Activated CD8-positive, alpha-beta T cell treated with anti-CD3 and anti-CD28 coated beads for 36 hours (primary cell): ENCODE measurements at places on chromosomes 3 and 15. TPM values are rescaled to one million over a fixed set of nuclear protein-coding genes. Genes with fewer than 3 reads are reported as not detected.

GRCh38 chr3:108590460-108590859, 938 bp downstream of the DZIP3 start:
- DNase-seq = no peak

- DNase-seq = peak; percentile 81
Observed at GRCh38 chr3:71066849-71067261, 516.7 kb downstream of the FOXP1 start.

DNA sequence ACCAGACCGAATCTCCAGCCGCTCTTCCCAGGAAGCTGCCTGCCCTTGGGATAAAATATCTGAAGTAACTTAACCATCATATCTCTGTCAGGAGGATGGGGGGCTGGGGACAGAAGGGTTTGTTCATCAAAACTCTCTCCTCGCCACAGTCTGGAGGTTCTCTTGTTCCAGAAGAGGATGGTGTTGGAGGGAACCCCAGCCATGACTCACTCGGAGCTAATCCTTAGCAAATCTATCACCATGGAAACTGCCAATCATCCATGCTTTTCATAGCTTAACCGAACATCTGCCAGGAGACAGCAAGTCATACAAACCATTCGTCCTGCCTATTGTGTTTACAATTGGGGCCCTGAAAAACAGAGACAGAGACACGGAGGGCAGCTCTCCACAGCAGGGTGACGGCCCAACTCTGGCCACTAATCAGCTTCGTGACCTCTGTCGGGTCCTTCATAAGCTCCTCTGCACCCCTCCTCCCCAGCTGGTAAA, 73.8 kb upstream of the HEG1 start:
- DNase-seq = no peak

DNA sequence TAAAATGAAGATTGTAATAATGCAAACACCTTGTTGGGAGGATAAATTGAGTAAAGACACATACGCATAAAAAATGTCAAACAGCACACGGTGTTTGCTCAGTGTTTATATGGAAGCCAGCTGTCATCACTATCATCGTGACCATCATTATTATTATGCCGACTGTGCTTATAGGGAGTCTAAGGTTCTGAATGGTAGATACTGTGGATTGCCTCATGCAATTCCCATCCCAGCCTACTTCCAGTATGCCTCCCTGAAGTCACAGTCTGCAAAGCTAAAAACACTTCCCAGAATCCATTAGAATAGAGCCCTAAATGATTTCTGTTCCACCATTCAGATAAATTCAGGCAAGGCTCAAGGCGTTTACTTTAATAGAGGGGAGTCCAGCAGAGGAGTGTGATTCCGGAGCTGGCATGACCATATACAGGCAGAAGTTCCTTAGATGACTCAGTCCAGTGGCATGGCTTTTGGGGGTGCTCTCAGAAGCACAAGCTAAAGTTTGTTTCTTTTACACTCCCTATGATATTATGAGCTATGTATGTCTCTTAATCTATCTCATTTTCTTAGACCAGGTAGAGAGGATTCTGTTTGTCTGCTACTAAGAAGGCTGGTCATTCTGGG, 148.7 kb downstream of the MEX3B start:
- no peak for DNase-seq

- DNase-seq = no peak
Observed at GRCh38 chr3:196688349-196688748, 23.7 kb downstream of the CEP19 start.

- DNase-seq = no peak
Observed at GRCh38 chr15:93296759-93297500, 207.9 kb upstream of the RGMA start.

The CFAP100 gene
- total RNA-seq = not detected

- DNase-seq = peak; percentile 11
Observed at GRCh38 chr15:91289324-91289723, 189.3 kb downstream of the SV2B start.

DNA sequence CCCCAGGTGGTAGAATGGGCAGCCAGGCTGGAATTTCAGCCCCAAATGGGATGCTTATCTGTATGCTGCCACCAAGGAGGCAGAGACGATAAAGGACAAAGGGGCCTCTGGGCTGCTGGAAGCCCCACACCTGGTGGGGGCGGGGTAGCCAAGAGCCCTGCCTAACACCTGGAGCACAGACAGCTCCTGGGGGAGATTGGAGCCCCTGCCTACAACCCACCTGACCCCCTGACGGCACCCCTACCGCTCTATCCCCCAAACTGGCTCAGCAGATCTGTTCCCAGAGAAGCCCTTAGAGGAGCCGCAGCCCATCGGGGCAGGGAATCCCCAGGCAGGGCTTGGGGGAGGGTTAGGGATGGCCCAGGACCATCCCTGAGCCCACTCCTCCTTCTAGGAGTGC, 15.8 kb upstream of the SEMA3F start:
- no peak for DNase-seq

- DNase-seq = no peak
Observed at GRCh38 chr3:115667738-115668065, 44.4 kb downstream of the GAP43 start.

DNA sequence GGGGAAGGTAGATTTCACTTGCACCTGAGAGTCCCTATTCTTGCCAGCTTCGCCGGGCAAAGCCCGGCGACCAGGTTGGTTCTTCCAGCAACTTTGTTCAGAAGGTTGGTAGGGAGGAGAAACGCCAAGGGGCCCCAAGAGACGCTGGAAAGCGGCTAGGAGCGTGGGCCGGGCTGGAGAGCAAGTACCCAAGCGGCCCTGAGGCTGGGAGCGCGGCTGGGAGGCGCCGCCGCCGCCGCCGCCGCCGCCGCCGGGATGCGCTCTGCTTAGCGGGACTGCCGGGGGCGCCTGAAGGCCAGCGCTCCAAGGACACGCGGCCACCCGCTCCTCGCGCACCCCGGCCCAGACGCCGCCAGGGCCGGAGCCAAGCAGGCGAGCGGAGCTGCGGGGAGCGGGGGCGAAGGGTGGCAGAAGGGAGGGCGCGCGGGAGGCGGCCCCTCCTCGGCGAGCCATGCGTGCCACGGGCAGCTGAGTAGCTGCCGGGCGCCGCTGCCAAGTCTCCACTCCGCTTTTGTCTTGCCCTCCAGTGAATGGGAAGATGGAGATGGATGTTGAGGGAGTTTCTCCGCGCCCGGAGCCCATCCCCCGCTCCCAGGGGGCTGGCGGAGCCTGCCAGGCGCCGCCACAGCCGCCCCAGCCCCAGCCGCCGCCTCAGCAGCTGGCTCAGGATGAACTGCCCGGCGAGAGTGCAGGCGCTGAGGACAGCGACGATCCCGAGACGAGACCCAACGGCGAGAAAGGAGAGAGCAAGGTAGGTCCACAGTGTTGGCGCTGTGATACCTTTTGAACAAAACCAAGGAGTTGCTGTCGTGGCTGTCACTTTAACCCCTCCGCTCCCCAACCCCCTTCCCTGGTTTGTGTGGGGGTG, 227.4 kb upstream of the AZI2 start:
- no peak for DNase-seq

DNA sequence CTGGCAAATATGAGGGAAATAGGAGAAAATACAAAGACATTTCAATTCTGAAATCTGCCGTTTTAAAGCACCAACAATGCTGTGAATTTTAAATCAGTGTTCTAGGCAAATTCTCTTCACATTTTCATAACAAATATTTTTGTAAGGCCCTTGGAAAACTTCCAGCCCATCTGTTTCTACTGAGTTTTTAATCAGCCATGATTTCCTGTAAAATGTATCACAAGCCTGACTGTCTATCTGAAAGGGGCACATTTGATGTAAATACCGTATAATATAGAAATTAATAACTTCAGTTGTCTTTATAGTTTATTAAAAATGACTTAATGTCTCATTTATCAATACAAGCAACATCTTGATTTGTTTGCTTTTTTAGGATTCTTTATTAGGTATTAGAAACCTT, 454.7 kb downstream of the PYDC2 start:
- no peak for DNase-seq

DNA sequence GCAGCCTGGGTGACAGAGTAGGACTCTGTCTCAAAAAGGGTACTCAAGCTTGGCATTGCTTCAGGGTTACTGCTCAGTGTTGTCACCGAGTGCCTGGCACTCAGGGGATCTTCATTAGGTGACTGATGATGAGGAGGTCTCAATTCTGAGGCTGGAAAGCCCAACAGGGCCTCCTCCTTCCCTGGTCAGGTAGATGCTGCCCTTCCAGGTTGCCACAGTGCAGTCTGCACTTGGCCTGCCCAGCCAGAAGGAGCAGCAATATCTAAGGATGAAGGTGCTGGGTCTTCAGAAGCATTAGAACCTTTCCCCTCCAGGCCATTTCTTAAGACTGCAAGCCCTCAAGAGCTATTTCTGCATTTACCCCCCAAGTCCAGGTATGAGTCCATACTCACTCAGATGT, 42.0 kb downstream of the PGPEP1L start:
- no peak for DNase-seq

DNA sequence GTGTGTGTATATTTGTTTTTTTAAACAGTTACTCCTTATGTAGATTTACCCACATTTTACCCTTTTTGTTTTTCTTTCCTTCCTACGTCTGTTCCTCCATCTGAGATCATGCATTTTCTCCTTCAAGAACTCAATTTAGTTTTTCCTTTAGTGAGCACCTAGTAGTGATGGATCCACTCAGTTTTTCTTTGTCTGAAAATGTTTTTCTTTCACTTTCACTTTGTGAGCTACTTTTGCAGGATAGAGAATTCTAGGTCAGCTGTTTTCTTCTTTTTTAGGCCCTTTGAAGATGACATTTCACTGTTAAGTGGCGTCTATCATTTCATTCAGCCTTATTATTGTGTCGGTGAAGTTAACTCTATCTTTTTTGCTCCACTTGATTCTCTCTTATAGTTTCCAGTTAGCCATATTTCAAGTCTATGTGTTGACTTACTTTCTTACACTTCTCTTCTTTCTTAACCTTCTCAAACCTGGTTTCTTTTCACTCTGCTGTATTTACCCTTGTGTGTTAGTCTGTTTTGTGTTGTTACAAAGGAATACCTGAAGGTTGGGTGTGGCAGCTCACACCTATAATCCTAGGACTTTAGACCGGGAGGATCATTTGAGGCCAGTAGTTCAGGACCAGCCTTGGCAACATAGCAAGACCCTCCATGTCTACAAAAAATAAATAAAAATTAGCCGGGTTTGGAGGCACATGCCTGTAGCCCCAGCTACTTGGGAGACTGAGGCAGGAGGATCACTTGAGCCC, 55.8 kb downstream of the PRKCI start:
- no peak for DNase-seq

DNA sequence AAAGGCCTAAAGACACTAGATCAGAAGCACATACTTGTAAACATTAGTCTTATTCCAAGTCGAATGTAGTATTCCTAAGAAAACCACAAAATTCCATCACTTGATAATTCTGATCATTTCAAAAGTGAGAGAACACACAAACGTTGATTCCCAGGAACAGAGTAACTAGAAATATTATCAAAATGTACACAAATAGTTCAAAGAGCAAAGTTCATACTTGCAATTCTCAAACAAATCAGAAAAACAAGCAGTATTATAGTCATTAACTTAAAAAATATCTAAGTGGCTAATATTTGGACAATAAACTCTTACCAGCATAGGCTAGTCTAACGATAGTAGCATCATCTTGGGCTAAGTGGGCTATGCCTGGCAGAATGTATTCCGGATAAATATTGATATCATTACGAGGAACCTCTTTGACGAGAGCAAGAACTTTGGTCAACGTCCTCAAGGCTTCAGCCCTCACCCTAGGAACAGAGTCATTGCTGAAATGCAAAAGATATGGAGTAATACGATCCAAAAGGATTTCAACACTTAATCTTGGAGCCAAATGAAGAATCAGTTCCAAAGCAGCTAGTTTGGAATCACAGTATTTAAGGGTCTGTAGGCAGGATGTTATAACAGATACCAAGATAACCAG, 13.3 kb downstream of the PIK3R4 start:
- no peak for DNase-seq

The DNAH12 gene
- 0.07 TPM for total RNA-seq

The CCNDBP1 gene
- 54.1 TPM for total RNA-seq

DNA sequence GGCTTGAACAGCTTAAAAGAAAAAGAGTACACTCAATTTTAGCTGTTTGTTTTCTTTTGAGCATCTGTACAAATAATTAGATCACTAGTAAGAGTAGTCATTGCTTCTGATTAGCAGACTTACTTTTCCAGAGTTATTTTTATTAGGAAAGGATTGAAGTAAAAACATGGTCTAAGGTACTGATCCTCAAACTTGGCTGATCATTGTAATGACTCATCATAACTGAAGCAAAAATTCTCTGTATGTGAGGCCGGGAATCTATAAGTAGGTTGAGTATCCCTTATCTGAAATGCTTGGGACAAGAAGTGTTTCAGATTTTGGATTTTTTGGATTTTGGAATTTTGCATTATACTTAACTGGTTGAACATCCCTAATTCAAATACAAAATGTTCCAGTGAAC, 12.4 kb downstream of the NMD3 start:
- DNase-seq = no peak

GRCh38 chr15:96889734-96890480, 559.4 kb downstream of the NR2F2 start:
- no peak for DNase-seq

GRCh38 chr3:46561951-46562350, 4.2 kb downstream of the LRRC2 start:
- DNase-seq = no peak

GRCh38 chr3:172317984-172318383, 130.3 kb downstream of the GHSR start:
- no peak for DNase-seq

GRCh38 chr3:170865209-170866094, 4.5 kb downstream of the RPL22L1 start:
- no peak for DNase-seq

The RBP2 gene
- total RNA-seq = not detected

GRCh38 chr3:72633121-72633520, 215.1 kb downstream of the SHQ1 start:
- DNase-seq = no peak

- no peak for DNase-seq
Observed at GRCh38 chr15:69852482-69852881, 245.2 kb downstream of the TLE3 start.

DNA sequence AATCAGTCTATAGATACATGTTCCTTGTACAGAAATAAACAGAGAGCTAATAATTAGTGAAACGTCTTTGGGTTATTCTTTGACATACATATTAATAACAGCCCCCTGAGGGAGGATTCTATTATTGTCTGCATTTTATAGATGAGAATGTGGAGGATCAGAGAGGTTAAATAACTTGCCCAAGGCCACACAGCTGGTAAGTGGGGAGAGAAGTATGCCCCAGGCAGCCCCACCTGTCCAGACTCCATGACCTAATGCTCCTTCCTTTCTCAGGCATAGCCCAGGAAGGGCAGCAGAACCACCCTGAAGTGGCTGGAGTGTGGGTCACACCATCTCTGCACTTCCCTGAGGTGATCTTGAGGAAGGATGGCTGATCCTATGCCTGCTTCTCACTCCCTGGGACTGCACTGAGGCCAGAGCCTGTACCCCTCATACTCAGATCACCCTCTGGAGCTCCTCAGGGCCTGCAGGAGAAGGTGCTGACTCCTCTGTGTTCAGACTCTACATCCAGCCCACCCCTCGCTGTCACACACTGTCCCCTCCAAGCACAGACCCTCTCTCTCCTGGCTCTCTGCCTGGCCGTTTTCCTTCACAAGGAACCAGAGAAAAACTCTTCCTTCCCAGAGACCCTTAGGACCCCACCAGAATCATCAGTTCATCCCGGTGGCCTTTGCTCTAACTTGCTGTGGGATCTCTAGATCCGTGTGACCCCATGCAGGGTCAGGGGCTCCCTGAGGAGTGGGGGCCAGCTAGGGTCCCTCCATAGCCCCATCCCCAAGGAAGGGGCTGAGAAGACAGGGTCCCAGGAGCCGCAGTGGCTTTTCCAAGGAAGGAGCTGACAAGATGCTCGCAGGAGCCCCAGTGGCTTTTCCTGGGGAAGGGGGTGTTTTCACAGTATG, 4.4 kb upstream of the HHATL start:
- DNase-seq = no peak

The ANKRD63 gene
- total RNA-seq = not detected

The SI gene
- total RNA-seq = not detected

- no peak for DNase-seq
Observed at GRCh38 chr3:88075072-88075471, 16.0 kb downstream of the ZNF654 start.
